Epithelial cell of proximal tubule (primary cell): ENCODE measurements at places on chromosomes 11 and 22. TPM values are rescaled to one million over a fixed set of nuclear protein-coding genes. Genes with fewer than 3 reads are reported as not detected.

DNA sequence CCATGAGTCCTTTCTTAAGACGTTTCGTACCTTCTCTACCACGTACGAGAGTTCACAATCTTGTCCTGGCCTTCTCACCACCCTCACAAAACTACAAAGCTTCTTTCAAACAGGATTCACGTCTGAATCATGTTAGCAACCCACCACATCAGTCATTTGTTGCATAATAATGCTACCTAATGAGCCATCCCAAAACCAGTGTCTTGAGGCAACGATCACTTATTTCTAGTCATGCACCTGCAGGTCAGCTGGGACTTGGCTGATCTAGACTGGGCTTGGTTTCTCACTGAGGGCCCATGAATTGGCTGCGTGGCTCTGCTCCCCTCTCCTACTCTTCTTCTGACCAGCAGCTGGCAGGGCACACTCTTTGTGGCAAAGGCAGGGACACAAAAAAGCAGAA lies 28.3 kb downstream of the LARGE1 start:
- DNase-seq, result no peak

DNA sequence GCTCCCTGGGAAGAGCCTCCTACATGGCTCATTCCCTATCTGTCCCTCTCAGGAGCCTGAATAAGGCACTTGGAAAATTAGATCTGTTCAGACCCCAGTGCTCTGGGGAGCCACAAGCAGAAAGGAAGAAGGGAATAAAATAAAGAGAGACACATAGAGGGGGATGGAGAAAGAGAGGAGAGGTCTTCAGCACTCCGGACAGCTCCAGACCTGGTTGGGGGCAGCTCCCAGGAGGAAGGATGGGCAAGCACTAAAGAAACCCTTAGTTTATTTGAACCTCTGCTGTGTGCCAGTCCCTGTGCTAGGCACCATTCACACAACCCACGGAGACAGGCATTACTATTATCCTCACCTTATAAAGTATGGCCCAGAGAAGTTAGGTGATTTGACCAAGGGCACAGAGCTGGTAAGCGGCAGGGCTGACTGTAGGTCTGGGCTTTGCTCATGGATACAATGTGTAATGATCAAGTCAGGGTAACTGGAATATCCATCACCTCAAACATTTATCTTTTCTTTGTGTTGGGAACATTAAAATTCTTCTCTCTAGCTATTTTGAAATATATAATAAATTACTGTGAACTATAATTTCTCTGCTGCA lies 53.7 kb upstream of the LRRC32 start:
- DNase-seq, result no peak

GRCh38 chr11:7250166-7250565 lies 1.5 kb upstream of the SYT9 start:
- no peak for DNase-seq

DNA sequence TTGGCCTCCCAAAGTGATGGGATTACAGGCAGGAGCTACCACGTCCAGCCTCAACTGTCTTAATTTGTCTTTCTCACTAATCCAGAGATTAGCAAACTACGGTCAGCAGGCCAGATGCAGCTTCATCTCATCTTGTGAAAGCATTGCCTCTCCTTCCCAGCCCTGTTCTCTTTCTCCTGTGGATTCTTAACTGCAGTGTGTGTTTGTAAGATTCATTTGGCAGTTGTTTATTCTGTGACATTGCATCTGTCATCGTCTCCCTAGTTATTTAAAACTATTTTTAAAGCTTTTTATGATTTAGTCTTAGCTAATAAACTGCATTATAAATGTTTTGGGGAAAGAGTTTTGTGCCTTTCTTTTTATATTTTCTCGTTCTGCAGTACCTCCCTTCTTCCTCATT lies 29.2 kb downstream of the RNF169 start:
- no peak for DNase-seq

DNA sequence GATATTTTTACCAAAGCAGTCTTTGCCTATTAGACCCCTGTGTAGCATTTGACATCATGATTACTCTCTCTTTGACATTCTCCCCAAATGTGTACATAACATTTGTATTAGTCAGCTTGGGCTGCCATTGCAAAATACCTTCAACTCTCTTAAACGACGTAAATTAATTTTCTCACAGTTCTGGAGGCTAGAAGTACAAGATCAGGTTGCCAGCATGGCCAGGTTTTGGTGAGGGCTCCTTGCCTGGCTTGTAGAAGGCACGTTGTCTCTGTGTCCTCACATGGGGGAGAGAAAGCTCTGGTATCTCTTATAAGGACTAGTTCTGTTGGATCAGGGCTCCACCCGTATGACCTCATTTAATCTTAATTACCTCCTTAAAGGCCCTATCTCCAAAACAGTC lies 12.3 kb upstream of the DLAT start:
- no peak for DNase-seq

Gene C11orf86
- not detected in 2 replicates for total RNA-seq

Gene MCAM
- total RNA-seq, result 660 and 1,105 TPM in 2 replicates

Gene ST14
- total RNA-seq, result 43.9 and 75.5 TPM in 2 replicates

DNA sequence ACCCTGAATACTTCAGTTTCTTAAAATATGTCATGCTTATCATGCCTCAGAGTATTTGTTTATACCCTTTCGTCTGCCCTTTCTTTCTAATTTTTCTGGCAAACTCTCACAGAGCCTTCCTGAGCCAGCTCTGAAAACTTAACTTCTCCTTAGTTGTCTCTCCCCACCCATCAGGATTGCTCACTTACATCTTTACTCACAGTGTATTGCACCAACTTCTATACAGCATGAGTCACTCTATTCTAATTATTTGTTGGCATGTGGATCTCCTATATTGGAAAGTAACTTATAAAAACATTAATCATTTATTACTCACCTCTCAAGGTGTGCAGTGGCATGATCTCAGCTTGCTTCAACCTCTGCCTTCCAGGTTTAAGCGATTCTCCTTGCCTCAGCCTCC lies 114.9 kb downstream of the FANCF start:
- DNase-seq, result no peak

Gene RFPL1
- total RNA-seq, result not detected in 2 replicates

Gene GLYAT
- total RNA-seq, result not detected in 2 replicates

DNA sequence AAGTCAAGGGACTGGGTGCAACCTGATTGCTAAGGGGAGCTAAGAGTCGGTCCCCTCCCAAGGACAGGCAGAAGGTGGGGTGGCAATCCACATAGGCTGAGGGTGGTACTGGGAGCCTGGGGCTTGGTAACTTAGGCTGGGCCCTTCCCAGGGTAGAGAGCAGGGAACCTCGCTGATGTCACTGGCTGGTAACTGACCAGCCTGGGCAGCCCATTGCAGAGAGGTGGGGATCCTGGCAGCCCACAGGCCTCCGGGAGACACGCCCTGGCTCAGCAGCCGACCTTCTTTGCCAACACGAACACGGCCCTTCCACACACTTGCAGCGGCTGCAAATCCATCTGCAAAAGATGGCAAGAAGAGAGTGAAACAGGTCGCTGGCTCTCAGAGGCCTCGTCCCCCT lies 25.4 kb downstream of the A4GALT start:
- no peak for DNase-seq

Gene KDM4E
- total RNA-seq, result not detected in 2 replicates
